ENCODE measurements at places on chromosomes 4 and X.

- no peak for DNase-seq
Measured at GRCh38 chr4:27635936-27636913, 775.6 kb downstream of the STIM2 start.

DNA sequence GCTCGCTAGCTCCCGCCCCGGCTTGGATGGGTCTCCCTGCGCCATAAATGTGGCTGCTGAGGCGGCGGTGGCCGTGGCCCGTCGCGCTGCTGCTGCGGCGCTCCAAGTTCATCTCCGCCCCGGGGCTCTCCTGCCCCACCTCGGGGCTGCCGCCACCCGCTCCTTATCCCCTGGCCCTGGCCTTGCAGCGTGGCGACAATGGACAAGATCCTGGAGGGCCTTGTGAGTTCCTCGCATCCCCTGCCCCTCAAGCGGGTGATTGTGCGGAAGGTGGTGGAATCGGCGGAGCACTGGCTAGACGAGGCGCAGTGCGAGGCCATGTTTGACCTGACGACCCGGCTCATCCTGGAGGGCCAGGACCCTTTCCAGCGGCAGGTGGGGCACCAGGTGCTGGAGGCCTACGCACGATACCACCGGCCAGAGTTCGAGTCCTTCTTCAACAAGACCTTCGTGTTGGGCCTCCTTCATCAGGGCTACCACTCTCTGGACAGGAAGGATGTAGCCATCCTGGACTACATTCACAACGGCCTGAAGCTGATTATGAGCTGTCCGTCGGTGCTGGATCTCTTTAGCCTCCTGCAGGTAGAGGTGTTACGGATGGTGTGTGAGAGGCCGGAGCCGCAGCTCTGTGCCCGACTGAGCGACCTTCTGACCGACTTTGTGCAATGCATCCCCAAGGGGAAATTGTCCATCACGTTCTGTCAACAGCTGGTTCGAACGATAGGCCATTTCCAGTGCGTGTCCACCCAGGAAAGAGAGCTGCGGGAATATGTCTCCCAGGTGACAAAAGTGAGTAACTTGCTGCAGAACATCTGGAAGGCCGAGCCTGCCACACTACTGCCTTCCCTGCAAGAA, 763 bp downstream of the USP38 start:
- no peak for DNase-seq

DNA sequence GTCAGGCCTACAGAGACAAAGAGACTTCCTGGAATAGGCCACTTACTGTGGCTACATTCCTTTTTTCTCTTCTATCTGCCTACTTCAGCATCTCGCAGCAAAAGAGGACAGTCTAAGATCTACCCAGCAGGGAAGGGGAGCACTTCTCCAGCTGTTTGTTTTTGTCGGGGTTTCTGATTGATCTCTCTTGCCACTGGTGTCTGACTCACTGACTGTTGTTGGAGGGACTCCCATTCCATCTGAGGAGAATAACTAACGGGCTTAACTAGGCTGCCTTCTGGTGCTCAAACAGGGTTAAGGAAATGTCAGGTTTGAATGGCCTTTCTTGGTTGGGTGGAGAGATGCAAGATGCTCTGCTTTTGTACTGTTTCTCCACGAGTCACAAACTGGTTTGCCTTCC, 100.2 kb upstream of the TMEM164 start:
- no peak for DNase-seq

GRCh38 chr4:189771696-189772361, 168.8 kb upstream of the FRG1 start:
- no peak for DNase-seq

- no peak for DNase-seq
Measured at GRCh38 chr4:2813446-2814405, 20.8 kb downstream of the SH3BP2 start.

- no peak for DNase-seq
Measured at GRCh38 chrX:109040057-109040456, 303.7 kb upstream of the IRS4 start.

GRCh38 chr4:120718979-120719566, 203.5 kb downstream of the PRDM5 start:
- DNase-seq, result no peak

GRCh38 chr4:14581741-14582140, 420.5 kb upstream of the CPEB2 start:
- no peak for DNase-seq

GRCh38 chrX:96556886-96557285, 127.8 kb upstream of the DIAPH2 start:
- DNase-seq, result no peak

DNA sequence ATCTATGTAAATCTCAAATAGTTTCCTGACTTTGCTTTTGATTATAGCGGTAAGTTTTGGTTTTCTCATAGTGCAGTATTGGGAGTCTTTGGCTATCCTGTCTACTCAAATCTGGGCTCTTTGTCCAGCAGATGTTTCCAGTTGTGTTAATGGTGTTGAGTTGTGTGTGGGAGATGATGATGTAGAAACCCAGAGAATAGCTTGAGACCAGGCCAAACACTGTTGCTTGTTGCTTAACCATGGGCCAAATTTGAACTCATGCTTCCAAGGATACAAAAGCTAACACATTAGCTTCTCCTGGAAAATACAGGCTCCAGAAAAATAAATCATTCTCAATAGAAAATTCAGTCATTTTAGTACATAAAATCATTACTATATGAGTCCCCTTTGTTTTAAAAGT, 82.6 kb upstream of the GYPA start:
- DNase-seq, result no peak

GRCh38 chr4:106809076-106809475, 227.0 kb downstream of the DKK2 start:
- no peak for DNase-seq

GRCh38 chr4:132384709-132385108, 764.4 kb upstream of the PCDH10 start:
- DNase-seq, result no peak

DNA sequence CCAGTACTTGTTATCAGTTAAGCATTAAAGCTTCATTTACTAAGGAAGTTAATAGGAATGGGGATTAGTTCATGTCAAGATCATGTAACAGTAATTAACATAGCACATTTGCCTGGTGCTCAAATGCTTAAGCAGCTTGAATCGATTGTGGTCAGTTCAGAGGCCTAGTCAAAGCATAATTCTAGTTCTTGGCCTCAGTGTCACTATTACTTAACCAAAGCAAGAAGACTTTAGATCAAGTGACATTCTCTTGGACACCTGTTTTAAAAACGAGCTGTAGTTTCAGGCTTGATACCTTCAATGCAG, 115.2 kb upstream of the BMPR1B start:
- no peak for DNase-seq

- DNase-seq, result no peak
Measured at GRCh38 chr4:98891478-98892337, 37.2 kb downstream of the EIF4E start.

DNA sequence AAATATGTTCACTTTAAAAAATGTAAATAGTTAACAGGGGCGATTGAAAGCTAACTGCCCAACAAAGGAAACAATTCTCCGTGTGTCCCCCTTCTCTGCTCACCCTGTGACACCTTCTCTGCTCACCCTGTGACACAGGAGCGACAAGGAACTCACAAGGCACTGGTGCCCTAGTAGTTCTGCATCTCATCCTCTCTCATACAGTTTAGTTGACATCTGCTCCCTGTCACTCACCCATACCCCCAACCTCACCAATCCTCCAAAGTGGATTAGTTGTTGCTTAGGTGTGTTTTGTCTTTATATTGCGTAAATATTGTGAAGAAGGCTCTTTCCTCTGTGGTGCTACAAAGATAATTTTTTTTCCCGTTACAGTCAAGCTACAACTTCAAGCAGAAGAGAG, 46.4 kb downstream of the NUDT6 start:
- DNase-seq, result no peak

DNA sequence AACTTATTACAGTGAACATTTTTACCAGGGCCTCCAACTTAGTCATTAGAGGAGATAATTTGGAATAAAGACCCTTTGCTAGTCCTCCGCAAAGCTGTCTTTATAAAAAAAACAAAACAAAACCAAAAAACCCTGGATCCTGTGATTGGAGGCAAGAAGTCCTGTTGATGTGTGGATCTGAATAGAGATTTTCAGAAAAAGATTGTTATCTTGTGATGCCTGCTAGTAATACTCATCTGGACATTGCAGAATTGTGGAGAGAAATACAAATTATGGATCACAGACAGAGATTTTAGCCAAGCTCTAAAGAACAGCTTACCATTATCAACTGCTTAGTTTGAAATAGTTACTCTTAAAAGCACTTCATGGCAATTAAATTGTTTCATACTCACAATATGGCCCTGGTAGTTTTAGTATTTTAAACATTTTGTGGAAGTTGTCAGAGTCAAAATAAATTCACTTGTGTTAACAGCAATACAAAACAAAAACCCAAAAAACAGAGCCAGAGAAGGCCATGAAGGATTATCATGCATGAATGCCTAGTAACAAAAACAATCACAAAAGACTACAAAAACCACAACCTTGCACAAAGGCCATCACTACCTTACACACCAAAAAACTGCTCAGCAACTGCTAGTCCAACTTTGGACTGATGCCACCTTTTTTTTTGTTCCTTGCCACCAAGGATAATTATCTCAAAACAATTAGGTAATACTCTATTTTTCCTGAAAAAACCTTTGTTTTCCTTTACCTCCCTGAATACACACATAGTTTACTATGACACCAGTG, 514.5 kb upstream of the SLIT2 start:
- DNase-seq, result no peak

- DNase-seq, result no peak
Measured at GRCh38 chrX:118254611-118255010, 91.3 kb upstream of the WDR44 start.

DNA sequence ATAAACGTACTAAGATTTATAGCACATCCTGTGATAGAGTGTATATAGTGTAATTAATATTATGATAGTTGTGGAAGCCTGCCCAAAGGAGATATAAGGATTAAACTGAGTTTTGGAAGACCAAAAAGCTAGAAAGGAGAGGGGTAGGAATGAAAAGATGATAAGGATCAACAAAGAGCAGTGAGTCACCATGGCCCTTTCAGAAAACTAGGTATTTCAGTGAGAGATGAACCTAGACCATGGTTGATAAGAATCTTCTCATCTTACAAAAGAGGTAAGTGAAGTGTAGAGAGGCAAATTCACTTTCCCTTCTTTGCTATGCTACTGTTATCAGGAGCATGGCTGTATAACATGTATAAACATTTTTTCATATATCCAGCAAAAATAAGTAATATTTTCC, 133.8 kb upstream of the PLAC1 start:
- DNase-seq, result no peak

DNA sequence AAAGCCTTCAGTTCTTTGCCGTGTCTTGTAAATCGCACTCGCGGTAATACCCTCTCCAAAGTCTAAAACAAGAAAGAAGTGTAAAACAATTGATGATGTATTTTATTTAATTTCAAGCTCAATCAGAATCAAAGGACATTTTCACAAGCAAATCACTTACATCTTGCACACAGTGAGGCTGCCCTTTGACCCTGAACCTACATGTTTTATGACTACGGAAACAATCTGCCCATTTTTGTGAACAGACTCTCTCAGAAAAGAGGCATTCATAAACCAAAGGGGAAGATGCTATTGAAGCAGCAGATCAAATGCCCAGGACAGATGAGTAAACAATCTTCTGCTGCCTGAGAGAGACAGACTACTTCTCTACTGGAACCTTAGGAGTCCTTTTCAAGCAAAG, 76.0 kb upstream of the DDX60 start:
- DNase-seq, result no peak

- no peak for DNase-seq
Measured at GRCh38 chrX:33205321-33205720, 6.0 kb downstream of the DMD start.

DNA sequence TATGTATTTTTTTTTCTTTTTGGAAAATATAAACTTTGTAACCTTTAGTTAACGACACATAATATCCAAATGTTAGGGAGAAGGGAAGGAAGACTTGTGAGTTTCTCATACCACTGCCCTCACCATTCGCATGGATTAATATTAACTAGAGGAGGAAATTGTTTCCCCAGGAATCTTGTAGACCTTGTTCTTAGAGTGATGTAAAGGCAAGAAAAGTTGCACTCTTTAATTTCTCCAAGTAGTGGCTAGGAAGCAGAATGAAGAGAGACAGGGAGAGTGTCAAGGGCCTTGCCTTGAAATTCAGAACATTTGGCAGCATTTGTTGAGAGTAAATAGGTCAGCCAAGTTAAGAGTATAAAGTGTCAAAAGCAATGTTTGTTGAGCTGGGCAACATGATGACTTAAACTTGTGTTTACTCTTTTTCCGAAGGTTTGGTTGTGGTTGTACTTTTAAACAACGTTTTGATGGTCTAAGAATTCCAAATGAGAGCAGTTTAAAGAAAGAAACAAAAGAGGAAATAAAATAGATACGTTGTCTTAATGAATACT, 105.7 kb downstream of the TENM3 start:
- DNase-seq, result no peak

GRCh38 chrX:83845397-83845796, 15.5 kb upstream of the CYLC1 start:
- DNase-seq, result no peak

GRCh38 chrX:106263817-106264216, 95.7 kb downstream of the PWWP3B start:
- DNase-seq, result no peak

- no peak for DNase-seq
Measured at GRCh38 chr4:59094505-59094904, 1984.3 kb upstream of the IGFBP7 start.

DNA sequence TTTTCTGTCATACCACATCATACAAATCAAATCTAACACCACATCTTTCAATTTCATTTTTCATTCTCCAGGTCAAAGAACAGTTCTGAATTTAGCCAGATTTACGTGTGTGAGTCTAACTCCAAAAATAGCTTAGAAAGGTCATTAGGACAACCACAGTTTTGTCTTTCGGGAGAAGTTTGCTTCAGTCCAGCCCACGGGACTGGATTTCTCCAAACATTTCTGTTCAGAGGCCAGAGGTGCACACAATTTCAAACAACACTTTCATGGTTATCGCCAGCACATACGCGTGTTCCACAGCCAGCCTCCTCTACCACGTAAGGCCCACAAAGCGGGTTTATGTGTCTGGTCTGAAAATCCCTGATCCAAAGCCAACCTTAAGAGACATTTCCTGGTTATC, 65.9 kb downstream of the VEGFC start:
- no peak for DNase-seq

- no peak for DNase-seq
Measured at GRCh38 chr4:101136373-101137370, 210.7 kb downstream of the PPP3CA start.

DNA sequence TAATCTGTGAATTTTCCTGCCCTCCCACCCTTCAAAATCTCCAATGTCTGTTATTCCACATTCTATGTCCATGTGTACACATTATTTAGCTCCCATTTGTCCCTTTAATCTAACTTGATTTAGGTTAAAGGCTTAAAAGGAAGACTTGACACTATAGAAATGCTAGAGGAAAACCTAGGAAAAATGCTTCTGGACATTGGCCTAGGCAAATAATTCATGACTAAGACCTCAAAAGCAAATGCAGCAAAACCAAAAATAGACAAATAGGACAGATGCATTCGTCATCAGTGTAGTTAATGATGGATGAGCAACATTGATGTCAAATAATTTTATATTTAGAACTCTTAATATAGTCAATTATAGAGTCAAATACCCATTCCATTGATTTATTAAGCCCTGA, 36.9 kb downstream of the INTU start:
- no peak for DNase-seq

Measured in stimulated activated CD8-positive, alpha-beta memory T cell treated with anti-CD3 and anti-CD28 coated beads, Interleukin-12 subunit alpha, Interleukin-12 subunit beta, amount 100 ng/mL, for 4 hours (primary cell).